ENCODE measurements at places on chromosomes 5 and 9.

DNA sequence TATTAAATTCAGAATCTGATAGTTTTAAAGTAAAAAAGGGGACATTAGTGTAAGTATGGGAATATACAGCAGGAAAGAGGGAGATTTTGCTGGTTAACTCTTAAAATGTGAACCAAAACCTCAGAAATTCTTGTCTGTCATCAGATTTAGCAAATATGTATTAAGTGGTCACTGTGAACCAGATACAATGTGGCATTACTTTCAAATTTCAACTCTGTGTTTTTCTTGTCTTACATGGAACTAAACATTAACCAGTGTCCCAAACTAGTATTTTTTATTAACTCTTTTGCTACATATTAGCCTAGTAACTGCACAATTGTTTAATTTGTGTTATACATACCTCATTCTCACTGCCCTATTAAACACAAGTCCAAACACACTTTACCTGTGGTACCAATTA lies 259.9 kb upstream of the RASA1 start:
- no peak for DNase-seq

DNA sequence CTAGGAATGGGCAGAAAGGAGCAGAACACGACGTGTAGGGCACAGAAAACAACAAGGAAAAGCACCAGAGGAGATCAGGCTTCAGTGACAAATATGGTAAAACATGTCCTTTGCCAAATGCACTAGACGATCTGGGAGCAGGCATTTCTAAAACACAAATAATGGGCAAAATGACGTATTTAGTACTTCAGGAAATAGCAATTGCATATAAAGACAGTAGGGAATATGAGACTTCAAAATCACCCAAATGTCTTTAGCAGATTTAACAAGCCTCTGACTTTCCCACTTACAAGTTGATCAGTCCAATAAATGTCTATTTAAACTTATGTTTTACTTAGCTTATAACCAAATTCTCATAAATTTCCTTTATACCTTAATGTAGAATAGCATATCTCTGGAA lies 969.6 kb upstream of the C9orf72 start:
- no peak for DNase-seq

GRCh38 chr5:157903117-157903450 lies 44.1 kb upstream of the CLINT1 start:
- DNase-seq, result no peak

DNA sequence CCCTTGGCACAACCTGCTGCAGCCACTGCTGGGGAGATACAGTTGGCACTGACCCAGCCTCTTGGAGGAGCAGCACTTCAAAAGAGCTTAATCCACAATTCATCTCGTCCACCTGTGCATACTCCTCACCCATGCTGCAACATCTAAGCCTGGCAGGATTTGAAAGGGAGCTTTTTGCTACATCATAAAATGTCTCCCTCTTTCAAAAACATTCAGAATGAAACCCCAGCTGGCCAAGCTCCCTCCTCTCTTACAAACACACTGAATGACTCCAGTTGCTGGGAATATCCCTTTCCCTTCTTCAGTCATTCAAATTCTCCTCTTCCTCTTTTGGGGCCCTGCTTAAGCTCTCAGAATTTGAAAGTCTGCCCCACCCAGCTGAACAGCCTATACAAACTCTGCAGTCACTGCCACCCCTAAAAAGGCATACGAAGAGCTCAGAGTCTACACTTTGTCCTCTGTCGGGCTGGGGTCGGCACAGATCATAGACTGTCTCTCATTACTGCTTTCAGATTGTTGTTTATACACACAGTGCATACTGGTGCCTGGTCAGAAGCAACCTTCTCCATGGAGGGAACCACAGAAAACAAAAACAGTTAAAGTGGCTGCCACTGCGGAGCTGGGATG lies 8.8 kb upstream of the C5orf15 start:
- DNase-seq, result no peak

Data from stimulated activated CD4-positive, alpha-beta T cell treated with anti-CD3 and anti-CD28 coated beads, Interleukin-1b, Interleukin-23, amount 100 ng/mL, for 24 hours (primary cell).